ENCODE measurements at places on chromosomes 4 and X. TPM values are rescaled to one million over a fixed set of nuclear protein-coding genes. Genes with fewer than 3 reads are reported as not detected.

GRCh38 chrX:140712413-140713173 lies 3.0 kb downstream of the LINC00632 start:
- DNase-seq, result no peak

GRCh38 chr4:11954093-11954492 lies 525.4 kb upstream of the HS3ST1 start:
- no peak for DNase-seq

GRCh38 chr4:19728773-19729172 lies 522.9 kb upstream of the SLIT2 start:
- DNase-seq, result no peak

DNA sequence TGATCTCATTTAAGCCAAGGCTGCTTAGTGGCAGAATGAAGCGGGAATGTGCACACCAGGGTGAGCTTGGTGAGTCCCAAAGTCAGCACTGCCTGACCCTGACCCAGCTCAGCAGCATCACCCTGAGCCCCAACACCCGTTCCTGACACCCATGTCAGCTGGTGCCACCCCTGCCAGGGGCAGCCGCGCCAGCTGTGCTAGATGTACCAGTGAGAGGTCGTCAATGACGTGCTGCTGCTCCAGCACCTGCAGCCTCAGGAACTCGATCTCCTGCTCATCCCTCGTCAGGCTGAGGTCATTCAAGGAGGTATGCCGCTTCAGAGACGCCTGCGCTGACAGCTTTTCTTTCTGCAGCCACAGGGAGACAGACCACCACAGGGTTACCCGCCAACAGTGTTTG lies 61.7 kb upstream of the C4orf50 start:
- DNase-seq, result no peak

- no peak for DNase-seq
Measured at GRCh38 chr4:47485768-47486167, 693 bp downstream of the ATP10D start.

DNA sequence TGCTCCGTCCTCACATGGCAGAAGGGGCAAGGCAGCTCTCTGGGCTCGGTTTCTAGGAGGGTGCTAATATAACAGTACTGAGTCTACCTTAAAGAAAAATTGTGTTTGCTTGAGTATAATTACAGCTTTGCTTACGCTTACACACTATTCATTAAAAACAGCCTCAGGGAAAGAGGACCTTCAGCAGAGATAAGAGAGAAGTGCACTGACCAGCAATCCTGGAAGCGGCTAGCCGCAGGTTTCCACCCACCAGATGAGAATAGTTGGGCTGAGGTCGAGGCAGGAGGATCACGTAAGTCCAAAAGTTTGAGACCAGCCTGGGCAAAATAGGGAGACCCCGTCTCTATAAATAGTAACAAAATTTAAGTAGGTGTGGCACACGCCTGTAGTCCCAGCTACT lies 15.2 kb upstream of the MRFAP1 start:
- no peak for DNase-seq

DNA sequence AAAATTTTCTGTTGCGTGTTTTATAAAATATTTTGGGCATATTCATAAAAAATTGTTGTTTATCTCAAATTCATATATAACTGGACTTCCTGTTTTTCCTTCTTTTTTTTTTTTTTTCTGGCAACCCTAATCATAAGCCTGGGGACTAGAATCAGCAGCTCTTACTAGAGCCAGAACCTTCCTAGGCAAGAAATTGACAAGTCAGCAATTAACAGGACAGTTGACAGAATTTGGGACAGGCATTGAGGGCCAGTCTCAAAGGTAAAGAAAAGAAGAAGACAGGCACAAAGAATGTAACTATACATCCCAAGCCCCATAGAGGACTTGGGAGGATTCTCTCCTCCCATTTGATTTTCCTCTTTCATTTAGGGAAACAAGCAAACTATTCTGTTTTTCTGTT lies 35.0 kb upstream of the HS3ST1 start:
- DNase-seq, result no peak

DNA sequence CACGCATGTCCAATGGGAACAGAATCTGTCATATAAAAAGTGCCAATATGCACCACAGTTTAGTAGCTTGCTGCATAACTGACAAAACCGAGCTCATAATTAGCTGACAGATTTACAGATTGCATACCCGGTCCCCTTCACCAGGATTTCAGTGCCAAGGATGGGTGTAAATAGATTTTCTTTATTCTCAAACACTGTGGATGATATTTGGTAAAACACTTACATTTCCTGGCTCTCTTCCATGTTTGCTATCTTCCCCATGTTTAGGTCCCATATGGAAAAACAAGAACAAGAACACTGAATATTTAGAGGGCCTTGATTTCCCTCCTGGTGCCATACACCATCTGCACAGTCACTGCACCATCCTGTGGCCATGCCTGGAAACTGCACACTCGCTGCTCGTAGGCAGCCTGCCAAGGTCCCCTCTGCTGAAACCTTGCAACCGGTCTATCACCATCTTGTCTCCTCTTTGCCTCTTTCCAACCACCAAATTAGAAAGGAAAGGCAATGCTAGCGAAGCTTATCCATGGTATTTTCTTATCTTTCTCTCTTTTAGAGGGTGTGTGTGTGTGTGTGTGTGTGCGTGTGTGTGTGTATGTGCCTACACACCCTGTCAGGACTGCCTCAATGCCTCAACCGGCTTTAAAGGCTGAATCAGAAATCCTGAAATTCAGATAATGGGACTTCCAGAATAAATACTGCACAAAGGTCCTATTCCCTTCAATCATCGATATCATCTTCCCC lies 124.2 kb upstream of the MBNL3 start:
- DNase-seq, result no peak

- no peak for DNase-seq
Measured at GRCh38 chrX:148659481-148659880, 159.1 kb downstream of the AFF2 start.

GRCh38 chr4:87045659-87046058 lies 110.8 kb downstream of the AFF1 start:
- no peak for DNase-seq

- DNase-seq, result no peak
Measured at GRCh38 chrX:123138473-123138872, 45.6 kb upstream of the GRIA3 start.

DNA sequence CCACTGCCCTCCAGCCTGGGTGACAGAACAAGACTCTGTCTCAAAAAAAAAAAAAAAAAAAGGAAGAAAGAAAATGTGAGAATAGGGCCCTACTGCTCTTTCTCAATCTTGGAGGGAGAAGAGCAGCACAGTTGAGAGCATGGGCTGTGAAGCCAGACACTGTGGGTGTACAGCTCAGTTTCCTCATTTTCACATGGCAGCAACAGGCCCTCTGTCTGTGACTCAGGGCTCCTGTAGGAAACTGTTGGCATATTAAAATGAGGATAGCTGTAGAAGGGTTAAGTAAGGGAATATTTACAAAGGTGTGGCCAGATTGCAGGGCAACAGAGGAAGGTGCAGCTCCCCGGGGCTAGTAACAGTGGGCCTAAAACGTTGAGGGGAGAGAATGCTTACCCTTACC lies 3.4 kb downstream of the AKAP14 start:
- no peak for DNase-seq

DNA sequence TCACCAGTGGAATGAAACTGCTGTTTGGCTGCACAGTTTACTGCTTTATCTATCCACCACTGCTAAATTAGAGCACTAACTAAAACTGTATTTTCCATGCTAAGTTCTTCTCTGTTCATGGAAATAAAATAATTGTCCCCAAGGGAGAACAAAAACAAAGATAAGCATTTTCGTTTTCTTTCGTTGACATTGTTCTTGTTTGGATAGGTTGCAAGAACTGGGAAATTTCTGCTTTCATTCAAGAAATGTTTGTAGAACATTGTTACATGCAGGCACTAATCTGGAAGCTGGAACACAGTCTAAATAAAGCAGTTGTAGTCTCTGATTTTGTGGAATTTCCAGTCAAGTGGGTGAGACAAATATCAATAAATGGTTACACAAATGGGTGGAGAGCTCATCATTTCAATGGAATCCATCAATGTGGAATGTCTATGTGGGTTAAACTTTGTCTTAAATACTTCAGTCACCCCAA lies 5.8 kb upstream of the CXCL8 start:
- DNase-seq, result no peak

DNA sequence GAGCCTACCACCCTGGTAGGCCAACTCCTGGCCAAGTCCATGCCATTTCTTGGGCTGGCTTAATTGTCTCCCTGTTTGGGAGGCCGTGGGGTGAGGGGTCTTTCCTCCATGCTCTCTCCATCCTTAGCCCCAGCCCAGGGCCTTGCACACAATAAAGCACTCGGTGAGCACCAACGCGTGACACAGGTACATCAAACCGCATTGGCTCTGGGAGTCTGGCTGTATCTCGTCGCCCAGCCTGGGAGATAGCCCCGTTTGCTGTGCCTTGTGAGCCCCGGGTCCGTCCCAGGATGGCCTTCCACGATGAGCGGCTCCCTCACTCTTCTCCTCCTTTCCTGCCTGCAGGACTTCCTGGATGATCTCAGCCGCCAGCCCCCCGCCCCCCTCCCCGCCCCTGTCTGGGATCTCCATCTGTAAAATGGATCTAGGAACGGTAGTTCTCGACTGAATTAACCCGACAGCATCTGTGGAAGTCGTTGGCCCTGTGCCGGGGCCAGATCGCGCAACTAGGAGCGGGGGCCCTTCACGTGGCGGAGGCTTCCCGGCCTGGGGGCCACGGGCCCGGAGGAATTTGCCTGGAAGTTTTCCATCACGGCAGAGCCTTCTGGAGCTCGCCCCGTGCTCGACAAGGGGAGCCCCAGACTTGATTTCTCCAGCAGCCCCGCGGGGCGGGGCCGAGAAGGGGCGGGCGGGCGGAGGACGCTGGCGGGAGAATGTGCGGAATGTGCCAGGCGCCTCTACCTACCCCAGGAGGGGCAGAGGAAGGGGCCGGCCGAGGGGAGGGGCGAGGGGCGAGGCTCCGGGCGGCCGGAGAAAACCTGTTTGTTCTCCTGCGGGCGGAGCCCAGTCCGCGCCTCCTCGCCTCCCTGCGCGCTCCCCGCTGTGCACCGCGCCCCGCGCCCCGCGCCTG lies at the start of gene ZNF185:
ZNF185 (plus strand) TSS at position 846 of the 910 bp plus-strand sequence. CDS start 16,423 bp downstream, outside the sequence.
- DNase-seq, result no peak

DNA sequence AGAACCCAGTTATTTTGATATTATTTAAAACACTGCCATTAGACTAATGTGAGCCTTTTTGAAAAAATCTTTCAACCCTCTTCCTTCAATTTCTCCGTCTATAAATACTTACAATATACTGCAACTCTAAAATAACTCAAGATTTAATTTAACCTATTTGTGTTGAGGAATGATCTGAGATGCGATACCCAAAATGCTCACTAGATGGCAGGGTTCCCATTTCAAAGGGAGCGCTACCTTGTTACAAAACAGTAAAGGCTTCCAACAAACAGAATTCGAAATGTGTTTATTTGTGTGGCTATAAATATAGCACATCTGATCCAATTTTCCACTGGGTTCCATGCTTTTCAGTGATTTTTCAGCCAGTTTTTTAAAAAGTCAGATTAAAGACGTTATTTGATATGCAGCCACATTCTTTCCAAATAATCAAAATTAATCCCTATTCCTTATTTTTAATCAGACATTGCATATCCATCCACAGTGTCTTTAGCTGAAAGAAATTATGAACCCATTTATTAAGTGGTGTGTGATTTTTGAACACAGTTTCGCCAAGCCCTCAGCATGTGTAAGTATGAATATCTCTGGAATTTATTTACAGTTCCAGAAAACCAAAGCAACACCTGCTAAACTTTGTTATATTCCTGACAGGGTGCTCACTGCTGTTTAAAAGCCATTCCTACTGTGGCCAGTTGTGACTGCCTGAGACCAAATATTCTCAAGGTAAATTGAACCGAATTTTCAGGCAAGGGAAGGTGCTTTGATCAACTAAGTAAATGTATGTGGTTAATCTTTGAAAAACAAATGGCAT lies 668.0 kb upstream of the LCORL start:
- DNase-seq, result peak; percentile 75

MXRA5 gene
- 10.1 TPM for polyA plus RNA-seq

TRMT2B gene
- 12.4 TPM for polyA plus RNA-seq

GAGE1 gene
- not detected for polyA plus RNA-seq

NSUN7 gene
- 13.0 TPM for polyA plus RNA-seq

P2RY10 gene
- 0.34 TPM for polyA plus RNA-seq

HSD17B11 gene
- polyA plus RNA-seq, result 74.5 TPM

PCDH18 gene
- 186 TPM for polyA plus RNA-seq

CRMP1 gene
- polyA plus RNA-seq, result 51.4 TPM
